ENCODE measurements at places on chromosomes 5 and 9.

DNA sequence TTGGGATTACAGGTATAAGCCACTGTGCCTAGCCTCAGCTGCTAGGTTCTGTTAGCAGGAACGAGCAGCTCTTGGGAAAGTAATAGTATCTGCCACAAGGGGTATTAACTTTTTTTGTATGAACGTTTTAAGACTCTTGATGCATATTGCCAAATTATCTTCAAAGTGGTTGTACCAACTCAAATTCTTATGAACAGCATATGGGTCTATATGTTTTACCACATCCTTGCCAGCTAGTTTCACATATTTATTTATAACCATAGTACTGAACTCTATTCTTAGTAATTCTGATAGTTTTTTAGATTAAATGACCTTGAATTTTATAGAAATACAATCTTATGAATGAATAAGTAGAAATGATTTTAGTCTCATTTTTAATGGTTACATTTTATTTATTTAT lies 80.9 kb downstream of the HSPA4 start:
- no peak for DNase-seq

DNA sequence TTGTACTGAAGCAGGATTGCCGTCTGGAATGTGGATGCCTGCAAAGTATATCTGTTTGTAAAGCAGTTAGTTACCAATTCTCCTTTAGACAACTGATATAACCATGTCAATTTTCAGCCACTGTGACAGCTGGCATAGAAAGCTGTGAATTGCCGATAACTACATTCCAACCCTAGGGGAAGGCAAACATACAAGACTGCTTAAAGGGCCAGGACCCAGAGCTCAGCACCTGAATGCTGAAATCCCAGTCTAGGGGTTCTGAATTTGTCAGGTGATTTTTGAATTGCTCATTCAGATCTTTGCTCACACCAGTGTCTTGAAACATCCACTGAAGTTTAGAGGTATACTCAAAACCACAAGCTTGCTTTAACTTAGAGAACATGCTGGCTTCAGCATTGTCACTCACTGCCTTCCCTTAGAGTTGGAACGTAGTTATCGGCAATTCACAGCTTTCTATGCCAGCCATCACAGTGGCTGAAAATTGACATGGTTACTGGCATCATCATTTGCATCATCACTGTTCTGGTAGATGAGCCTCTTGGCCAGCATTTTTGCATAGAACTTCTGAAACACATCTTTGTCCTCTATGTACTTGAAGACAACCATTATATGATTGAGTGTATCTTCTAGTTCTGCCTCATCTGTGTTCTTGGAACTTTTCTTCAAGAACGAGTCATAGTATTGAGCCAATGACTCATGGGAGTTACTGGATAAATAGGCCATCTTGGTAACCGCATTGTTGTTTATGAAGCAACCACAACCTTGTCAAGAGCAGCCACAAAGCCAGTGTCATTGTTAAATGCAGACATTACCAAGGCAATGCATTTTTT lies 82.1 kb downstream of the CCDC192 start:
- DNase-seq = no peak

DNA sequence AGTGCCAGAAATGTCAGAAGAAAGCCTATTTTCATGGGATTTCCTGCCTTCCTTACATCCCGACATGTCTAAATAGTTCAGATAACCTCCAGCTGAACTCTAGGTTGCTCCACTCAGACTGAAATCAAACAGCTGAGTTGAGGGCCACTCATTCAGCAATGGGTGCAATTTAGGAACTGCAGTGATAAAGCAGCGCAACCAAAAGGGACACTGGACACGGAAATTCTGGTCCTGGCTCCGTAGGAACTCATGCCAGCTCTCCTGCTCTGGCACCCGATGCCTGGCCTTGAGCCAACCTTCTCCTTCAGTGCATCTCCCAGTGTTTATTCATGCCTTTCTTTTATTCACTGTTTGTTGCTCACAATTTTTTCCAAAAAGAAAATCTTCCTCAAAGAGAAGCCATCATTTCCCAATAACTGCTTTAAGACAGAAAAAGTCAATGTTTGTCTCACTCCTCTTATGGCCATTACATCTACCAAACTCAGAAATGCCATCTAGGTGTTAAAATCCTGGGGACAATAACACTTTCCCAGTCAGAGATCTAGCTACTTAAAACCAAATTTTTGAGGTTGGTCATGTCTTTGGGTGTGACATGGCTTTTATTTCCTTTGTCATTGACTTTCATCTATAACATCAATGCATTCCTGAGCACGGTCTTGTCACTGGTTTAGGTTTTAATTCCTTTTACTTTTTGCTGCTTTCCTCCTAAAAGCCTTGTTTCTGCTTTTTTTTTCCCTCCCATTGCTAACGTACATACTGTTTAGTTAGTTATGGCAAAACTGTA lies 126.9 kb downstream of the PDE4D start:
- no peak for DNase-seq

- no peak for DNase-seq
These were observed 276.5 kb upstream of the SMARCA2 start for GRCh38 chr9:1738511-1739100.

- DNase-seq = no peak
These were observed 97.4 kb upstream of the MAST4 start for GRCh38 chr5:66498791-66499207.

GRCh38 chr5:52693280-52693679 lies 94.4 kb upstream of the ITGA1 start:
- DNase-seq = no peak

- no peak for DNase-seq
These were observed 202.5 kb upstream of the GAS1 start for GRCh38 chr9:87149799-87150198.

DNA sequence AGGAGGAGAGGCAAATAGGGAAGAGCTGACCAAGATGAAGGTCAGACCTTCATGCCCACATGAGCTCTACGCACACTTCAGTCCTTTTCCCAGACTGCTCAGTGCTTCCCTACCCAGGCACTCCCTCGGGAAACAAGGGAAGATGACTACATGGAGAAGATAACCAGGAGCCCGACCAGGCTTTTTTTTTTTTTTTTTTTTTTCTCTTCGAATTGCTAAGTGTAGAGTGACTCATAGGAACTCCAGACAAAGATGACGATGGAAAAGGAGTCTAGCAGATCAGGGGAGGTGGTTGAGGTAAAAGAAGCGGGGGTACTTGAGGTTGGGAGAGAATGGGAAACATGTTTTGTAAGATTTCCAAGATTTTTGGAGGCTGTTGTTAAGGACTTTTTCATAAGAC lies 526.1 kb downstream of the BNC2 start:
- no peak for DNase-seq

GRCh38 chr9:37325778-37326177 lies 96.7 kb upstream of the GRHPR start:
- no peak for DNase-seq

GRCh38 chr9:107276966-107277710 lies 5.9 kb upstream of the RAD23B start:
- no peak for DNase-seq

GRCh38 chr5:94746731-94747124 lies 128.3 kb downstream of the SLF1 start:
- no peak for DNase-seq

GRCh38 chr5:10949856-10950630 lies 189.0 kb upstream of the DAP start:
- DNase-seq = no peak

Data from GM12892 (cell line).